Purkinje cell (primary cell): ENCODE measurements at places on chromosomes 12 and 14. TPM values are rescaled to one million over a fixed set of nuclear protein-coding genes. Genes with fewer than 3 reads are reported as not detected.

The NFE2 gene
- not detected in 2 replicates for polyA plus RNA-seq

The HEBP1 gene
- 18.5 and 20.8 TPM in 2 replicates for polyA plus RNA-seq

The IL31 gene
- not detected in 2 replicates for polyA plus RNA-seq

The MMP19 gene
- polyA plus RNA-seq, result not detected in 2 replicates

The ZNF839 gene
- polyA plus RNA-seq, result 1.6 and 6.7 TPM in 2 replicates
